Activated CD4-positive, alpha-beta T cell treated with anti-CD3 and anti-CD28 coated beads, Interleukin-2, amount 10 ng/mL, durations not matched to agents 24 days and 14 days (primary cell): ENCODE measurements at places on chromosomes 4 and X. TPM values are rescaled to one million over a fixed set of nuclear protein-coding genes. Genes with fewer than 3 reads are reported as not detected.

FRMPD4 gene
- not detected in 2 replicates for total RNA-seq

ACOX3 gene
- total RNA-seq, result 20.5 and 23.0 TPM in 2 replicates

WDR17 gene
- 1.7 and 2.1 TPM in 2 replicates for total RNA-seq

PDK3 gene
- 26.3 and 30.7 TPM in 2 replicates for total RNA-seq

CXorf49B gene
- not detected in 2 replicates for total RNA-seq

TECRL gene
- not detected in 2 replicates for total RNA-seq

NHSL2 gene
- 0.07 and 0.19 TPM in 2 replicates for total RNA-seq

SYN1 gene
- total RNA-seq, result 0.49 and 0.54 TPM in 2 replicates

NMU gene
- not detected in 2 replicates for total RNA-seq

MAGEA3 gene
- total RNA-seq, result not detected in 2 replicates

SASH3 gene
- 115 and 116 TPM in 2 replicates for total RNA-seq

ARAP2 gene
- 45.3 and 45.4 TPM in 2 replicates for total RNA-seq

SMIM10L2A gene
- total RNA-seq, result 1.2 and 1.3 TPM in 2 replicates

TEX13D gene
- total RNA-seq, result not detected in 2 replicates

XK gene
- 0.14 and 0.17 TPM in 2 replicates for total RNA-seq

MEPE gene
- not detected in 2 replicates for total RNA-seq

MBNL3 gene
- 12.2 and 15.4 TPM in 2 replicates for total RNA-seq

TENM3 gene
- total RNA-seq, result not detected in 2 replicates

ARHGEF6 gene
- 37.4 and 38.0 TPM in 2 replicates for total RNA-seq

GYG2 gene
- not detected in 2 replicates for total RNA-seq

USP17L30 gene
- not detected in 2 replicates for total RNA-seq

GTPBP6 gene
- 66.3 and 70.5 TPM in 2 replicates for total RNA-seq

GRIA3 gene
- not detected in 2 replicates for total RNA-seq

LINC00632 gene
- 5.1 and 5.8 TPM in 2 replicates for total RNA-seq

RGN gene
- not detected in 2 replicates for total RNA-seq

GLRA3 gene
- not detected in 2 replicates for total RNA-seq

ADGRG2 gene
- not detected in 2 replicates for total RNA-seq

NBDY gene
- total RNA-seq, result 29.8 and 29.9 TPM in 2 replicates

GAB3 gene
- total RNA-seq, result 3.5 and 3.6 TPM in 2 replicates

TRPC3 gene
- 2.7 and 3.1 TPM in 2 replicates for total RNA-seq

ARHGAP10 gene
- 7.4 and 8.3 TPM in 2 replicates for total RNA-seq

FGFR3 gene
- total RNA-seq, result 0.30 and 0.38 TPM in 2 replicates

MAGEB16 gene
- total RNA-seq, result not detected in 2 replicates

ZCCHC12 gene
- not detected in 2 replicates for total RNA-seq

PABPC4L gene
- total RNA-seq, result not detected in 2 replicates

HADH gene
- 37.2 and 41.4 TPM in 2 replicates for total RNA-seq

FDCSP gene
- not detected in 2 replicates for total RNA-seq

CSAG1 gene
- total RNA-seq, result not detected in 2 replicates

ELOVL6 gene
- 14.5 and 15.6 TPM in 2 replicates for total RNA-seq

RRH gene
- not detected in 2 replicates for total RNA-seq

EXOC1L gene
- not detected in 2 replicates for total RNA-seq

CCDC160 gene
- not detected in 2 replicates for total RNA-seq

LRCH2 gene
- total RNA-seq, result not detected in 2 replicates

BBS7 gene
- total RNA-seq, result 18.3 and 18.7 TPM in 2 replicates

F8A2 gene
- total RNA-seq, result not detected in 2 replicates

CXCL5 gene
- total RNA-seq, result not detected in 2 replicates

TACR3 gene
- total RNA-seq, result not detected in 2 replicates

FGF2 gene
- total RNA-seq, result 13.3 and 13.8 TPM in 2 replicates

LRIT3 gene
- total RNA-seq, result 0.09 TPM in 1 of 2 replicates, not detected in the other
